ENCODE measurements at places on chromosomes 13 and 19.

DNA sequence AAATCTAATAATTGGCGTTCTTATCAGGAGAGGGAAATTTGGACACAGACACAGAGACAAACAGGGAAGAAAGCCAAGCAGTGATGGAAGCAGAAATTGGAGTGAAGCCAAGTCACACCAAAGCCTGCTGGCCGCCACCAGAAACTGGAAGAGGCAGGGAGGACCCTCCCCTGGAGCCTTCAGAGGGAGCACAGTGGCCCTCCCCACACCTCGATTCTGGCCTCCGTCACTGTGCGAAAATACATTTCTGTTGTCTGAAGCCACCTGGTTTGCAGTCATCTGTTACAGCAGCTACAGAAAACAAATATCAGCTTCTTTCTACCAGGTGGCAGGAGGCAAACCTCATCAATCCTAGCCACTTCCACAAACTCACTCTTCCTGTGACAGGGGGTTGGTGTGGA lies 8.3 kb upstream of the TLE6 start:
- peak; percentile 77 for DNase-seq

GRCh38 chr19:53328967-53329366 lies 4.6 kb upstream of the ZNF845 start:
- DNase-seq: peak; percentile 70

DNA sequence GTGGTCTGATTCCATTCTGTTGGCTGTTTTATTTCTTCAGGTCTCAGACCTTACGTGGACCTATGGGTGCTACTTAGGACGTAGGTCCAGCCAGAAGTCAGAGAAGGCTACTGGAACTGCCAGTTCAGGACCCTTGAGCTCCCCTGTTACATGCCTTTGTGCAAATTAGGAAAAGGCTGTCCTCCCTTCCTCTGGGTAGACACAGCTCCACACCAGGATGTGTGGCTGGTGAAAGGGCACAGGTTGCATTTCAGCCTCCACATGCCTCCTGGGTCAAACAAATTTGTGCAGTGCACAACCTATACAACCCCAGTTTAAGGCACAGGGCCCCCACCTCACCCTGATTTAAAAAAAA lies 43.9 kb upstream of the MAP3K10 start:
- DNase-seq: no peak

DNA sequence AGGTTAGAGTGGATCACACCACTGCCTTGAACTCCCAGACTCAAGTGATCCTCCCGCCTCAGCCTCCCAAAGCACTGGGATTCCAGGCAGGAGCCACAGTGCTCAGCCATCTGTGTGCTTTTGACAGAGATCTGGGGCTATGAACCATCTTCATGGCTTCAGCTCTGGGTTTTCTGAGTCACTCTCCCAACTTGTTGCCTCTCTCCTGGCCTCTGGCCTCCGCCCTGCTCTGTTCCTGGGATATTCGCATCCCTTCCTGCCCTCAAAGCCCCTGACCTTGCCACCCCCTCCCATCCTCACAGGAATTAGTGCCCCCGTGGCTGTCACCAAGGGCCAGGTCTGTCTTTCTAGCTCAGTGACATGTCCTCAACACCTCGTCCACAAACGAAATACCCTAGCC lies 5.7 kb upstream of the GMIP start:
- no peak for DNase-seq

GRCh38 chr19:10007371-10008183 lies 2.7 kb downstream of the COL5A3 start:
- peak; percentile 66 for DNase-seq

- DNase-seq: peak; percentile 44
Measured at GRCh38 chr13:94157705-94158218, 321.7 kb downstream of the DCT start.

- no peak for DNase-seq
Measured at GRCh38 chr19:31601855-31602254, 252.6 kb upstream of the TSHZ3 start.

- no peak for DNase-seq
Measured at GRCh38 chr13:91346850-91347201, 661 bp upstream of the MIR17HG start.

DNA sequence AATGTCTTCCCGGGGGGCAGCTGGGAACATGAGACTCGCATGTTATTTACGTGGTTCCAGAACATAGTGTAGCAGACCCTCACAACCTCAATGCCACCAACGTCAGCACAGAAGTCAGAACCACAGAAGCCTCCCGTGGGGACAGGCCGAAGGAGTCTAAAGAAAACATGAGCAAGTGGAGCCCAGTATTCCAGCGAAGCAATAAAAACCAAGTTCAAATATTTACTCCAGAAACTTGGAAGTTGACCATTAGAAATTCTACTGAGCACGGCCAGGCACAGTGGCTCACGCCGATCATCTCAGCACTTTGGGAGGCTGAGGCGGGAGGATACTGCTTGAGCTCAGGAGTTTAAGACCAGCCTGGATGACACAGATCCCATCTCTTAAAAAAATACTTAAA lies 17.9 kb upstream of the ATP8B3 start:
- no peak for DNase-seq

DNA sequence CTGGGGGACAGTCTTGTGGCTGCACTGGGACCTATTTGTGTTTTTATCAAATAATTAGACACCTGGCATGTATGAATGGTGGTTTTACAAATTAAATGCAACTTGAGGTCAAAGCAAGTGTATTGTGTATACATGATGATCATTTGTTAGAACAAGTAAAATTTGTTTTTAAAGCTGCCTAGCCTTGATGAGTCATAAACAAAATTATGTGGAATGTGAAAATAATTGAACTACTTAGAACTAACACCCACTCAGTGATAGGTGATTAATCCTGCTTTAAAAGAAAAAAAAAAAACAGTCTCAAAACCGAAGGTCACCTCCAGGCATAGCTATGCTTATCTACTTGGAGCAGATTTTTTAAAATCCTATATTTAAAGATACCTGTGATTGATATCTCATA lies 770.3 kb upstream of the SLITRK5 start:
- DNase-seq: no peak

- DNase-seq: no peak
Measured at GRCh38 chr13:74367193-74367592, 233.0 kb upstream of the KLF12 start.

DNA sequence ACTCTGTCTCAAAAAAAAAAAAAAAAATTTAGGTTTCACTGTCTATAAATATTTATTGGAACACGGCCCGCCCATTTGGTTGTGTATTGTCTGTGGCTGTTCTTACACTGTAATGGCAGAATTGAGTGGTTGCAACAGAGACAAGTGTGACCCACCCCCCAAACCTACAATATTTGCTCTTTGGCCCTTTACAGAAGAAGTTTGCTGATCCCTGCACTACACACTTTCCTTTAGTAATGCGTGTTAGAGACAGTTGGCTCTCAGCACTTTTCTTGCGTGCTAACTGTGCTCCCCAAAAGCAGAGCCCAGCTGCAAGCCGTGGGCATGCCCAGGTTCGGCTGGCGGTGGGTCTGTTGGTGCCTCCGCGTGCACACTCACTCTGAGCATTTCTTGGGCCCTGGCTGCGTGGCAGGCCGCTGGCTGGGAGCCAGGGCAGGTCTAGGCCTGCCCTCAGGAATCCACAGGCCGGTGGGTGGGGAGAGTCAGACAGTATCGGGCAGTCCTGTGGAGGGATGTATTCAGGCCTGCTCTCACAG lies 72.6 kb downstream of the SIPA1L3 start:
- DNase-seq: no peak

DNA sequence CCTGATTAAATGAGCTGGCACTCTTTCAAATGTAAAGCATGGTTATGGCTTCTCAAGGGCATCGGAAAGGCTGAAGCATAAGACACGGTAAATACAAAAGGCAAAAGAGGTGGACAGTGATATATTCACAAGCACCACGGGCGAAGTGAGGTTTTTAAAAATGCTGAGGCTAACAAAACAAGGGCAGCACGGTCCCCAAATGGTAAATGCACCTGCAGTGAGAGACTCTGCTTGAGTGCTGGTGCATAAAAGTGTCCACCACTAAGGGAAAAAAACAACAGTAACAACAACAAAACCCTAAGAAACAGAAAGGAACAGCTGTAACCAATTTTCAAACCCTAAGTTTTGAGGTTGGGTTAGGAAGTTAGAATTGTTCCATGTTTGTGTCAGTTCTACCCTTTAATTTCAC lies 234.9 kb downstream of the PCDH9 start:
- no peak for DNase-seq

DNA sequence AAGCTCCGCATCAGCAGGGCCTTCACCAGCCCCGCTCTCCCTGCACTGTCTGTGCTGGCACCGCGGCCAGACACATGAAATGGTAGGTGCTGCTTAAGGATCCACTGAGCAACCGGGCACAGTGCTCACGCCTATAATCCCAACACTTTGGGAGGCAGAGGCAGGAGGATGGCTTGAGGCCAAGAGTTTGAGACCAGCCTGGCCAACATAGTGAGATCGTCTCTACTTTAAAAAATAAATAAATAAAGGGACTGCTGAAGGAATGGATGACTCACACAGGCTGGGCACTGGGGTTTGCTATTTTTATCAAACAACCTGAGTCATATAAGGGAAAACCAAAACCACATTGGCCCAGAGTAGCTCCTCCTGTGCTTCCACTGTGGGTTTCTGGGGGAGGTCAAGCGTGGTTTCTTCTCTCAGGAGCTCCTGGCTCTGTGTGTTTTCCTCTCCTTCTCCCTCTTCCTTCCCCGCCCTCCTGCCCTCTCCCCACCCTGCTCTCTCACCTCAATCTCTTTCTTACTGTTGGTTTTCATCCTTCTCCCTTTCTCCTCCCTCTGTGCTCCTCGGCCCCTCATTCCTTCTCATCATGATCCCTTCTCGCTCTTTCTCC lies 21.3 kb downstream of the VRK3 start:
- peak; percentile 77 for DNase-seq

DNA sequence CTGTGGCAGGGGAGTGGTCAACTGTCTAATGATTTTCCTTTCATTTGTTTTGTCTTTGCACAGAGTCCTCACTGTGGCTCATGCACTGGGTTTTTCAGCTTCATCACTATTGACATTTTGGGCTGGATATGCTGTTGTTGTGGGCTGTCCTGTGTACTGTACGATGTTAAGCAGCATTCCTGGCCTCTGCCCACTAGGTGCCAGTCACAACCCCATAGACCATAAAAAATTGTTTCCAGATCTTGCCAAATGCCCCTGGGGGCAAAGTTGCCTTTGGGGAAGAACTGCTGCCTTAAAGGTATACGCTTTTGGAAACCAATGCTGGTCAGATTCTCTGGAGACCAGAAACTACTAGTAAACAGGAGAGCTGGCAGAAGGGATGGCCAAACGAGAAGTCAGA lies 310.4 kb downstream of the SPRY2 start:
- DNase-seq: no peak

DNA sequence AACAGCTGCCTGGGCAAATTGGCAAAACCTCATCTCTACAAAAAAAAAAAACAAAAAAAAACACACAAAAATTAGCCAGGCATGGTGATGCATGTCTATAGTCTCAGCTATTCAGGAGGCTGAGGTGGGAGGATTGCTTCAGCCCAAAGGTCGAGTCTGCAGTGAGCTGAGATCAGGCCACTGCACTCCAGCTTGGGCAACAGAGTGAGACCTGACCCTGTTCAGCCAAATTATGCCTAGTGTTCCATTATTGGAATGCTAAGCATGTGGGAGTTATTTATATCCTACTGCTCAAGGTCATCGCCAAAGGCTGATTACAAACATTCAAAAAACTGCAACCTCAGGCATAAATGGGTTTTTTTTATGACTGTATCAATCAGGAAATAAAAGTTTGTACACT lies 1251.0 kb upstream of the PCDH9 start:
- no peak for DNase-seq

GRCh38 chr19:31349160-31349881 lies at the start of gene TSHZ3:
TSS of gene TSHZ3 (minus strand) at chr19:31349436. CDS start at chr19:31349219, 217 bp downstream.
- DNase-seq: peak; percentile 91

DNA sequence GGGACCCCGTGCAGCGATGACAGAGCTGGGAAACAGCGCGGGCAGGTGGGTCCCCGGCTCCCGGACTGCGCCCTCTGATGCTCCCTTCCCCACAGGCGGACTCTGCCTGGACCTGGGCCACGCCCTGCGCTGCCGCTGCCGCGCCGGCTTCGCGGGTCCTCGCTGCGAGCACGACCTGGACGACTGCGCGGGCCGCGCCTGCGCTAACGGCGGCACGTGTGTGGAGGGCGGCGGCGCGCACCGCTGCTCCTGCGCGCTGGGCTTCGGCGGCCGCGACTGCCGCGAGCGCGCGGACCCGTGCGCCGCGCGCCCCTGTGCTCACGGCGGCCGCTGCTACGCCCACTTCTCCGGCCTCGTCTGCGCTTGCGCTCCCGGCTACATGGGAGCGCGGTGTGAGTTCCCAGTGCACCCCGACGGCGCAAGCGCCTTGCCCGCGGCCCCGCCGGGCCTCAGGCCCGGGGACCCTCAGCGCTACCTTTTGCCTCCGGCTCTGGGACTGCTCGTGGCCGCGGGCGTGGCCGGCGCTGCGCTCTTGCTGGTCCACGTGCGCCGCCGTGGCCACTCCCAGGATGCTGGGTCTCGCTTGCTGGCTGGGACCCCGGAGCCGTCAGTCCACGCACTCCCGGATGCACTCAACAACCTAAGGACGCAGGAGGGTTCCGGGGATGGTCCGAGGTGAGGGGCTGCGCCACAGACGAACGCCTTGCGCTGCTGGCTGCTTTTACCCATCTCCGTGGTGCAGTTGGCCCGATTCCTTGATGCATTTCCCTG lies 7.8 kb upstream of the SELENOV start:
- DNase-seq: no peak

DNA sequence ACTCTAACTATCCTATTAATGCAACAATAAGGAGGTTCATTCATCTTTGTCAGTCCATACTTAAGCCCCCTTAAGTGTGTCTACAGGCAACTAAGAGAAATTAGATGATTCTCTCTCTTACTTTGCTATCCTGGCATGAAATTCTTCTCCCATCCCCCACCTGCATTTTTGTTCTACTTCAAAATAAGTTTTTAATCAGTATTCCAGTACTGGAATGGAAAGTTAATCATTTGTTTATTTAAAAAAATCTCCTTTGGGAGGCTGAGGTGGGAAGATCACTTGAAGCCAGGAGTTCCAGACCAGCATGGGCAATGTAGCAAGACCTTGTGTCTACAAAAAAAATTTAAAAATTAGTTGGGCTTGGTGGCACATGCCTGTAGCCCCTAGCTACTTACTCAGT lies 222.1 kb downstream of the MZT1 start:
- no peak for DNase-seq

GRCh38 chr13:21328836-21329477 lies 130.1 kb downstream of the ZDHHC20 start:
- DNase-seq: no peak
